ENCODE measurements at places on chromosomes 13 and 19.

GRCh38 chr13:107835339-107836018 is 379.9 kb downstream of the LIG4 start:
- no peak for DNase-seq

DNA sequence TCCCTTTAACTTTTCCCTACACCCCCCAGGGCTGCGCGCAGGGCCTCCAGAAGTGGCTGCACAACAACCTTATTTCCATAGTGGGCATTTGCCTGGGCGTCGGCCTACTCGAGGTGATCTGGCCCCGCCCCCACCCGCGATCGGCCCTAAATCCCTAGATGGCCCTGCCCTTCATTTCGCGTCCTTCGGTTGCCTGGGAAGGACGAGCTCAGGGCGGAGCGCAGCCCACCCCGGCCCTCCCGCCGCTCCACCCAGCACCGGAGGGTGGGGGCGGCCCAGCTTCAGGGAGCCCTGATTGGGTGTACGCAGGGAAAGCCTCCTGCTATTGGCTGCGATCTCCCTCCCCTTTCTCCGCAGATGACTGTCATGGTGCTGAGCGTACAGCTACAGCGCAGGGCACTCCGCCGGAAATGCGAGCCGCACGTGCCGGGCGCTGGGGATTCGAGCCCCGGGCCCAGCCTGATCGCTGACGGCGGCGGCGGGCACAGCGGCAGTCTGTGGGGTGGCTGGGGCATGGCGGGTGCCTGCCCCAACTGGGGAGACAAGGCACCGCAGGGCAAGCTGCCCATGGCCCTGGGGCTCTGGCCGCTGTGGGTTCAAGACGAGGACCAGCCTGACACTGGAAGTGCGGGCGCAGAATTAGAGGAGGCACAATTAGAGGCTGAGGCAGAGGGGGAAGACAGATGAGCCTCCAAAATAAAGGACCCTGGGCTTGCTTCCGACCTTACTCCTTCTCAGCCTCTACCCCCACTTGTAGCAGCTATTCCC is 4.3 kb downstream of the CD37 start:
- DNase-seq: no peak

GRCh38 chr13:59710996-59711701 is 452.6 kb downstream of the DIAPH3 start:
- DNase-seq: no peak

DNA sequence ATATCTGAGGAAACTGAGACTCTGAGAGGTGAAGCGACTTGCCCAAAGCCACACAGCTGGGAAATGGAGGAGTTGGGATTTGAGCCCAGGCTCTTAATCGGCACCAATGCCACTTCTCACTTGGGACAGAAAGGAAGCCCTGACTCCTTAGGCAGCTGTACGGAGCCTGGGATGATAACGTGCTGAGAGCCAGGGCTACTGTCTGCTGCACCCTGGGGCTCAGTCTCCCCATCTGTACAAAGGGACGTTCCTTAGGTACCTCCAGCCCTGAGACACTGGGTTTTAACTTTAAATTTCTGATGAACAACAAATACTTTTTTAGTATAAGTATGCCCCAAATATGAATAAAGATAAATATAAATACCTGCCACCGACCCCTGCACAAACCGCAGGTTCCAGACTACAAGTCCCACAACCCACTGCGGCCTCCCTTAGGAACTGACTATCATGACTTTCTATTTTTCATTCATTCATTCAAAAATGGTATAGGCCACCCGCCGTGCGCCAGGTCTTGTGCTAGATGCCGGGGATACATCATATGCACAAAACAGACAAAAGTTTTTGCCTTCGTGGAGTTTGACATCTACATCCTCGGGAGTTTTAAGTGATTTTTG is 776 bp upstream of the NCLN start:
- DNase-seq: no peak

DNA sequence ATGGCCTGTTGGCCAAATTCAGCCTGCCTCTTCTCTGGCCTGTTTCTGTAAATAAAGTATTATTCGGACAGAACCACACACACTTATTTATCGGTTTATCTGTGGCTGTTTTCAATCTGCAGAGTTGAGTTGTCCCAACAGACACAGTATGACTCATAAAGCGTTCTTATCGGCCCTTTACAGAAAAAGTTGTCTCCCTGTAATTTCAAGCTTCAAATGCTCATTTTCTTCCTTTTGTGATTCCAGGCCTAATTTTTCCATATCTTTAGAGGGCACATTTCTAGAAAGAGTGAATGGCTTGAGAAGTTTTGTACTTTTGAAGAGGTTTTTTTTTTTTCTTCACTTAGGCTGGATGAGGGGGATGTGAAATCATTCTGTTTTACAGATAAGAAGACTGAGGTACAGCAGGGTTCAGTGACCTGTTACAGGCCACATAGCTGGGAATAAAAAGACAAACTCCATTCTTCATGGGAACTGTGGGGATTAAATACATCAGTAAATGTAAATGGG is 440.9 kb downstream of the TSHZ3 start:
- DNase-seq: no peak

GRCh38 chr13:66195238-66195637 is 1034.9 kb downstream of the PCDH9 start:
- no peak for DNase-seq

- DNase-seq: no peak
These were observed 87.5 kb upstream of the KLF12 start for GRCh38 chr13:74221752-74222151.

DNA sequence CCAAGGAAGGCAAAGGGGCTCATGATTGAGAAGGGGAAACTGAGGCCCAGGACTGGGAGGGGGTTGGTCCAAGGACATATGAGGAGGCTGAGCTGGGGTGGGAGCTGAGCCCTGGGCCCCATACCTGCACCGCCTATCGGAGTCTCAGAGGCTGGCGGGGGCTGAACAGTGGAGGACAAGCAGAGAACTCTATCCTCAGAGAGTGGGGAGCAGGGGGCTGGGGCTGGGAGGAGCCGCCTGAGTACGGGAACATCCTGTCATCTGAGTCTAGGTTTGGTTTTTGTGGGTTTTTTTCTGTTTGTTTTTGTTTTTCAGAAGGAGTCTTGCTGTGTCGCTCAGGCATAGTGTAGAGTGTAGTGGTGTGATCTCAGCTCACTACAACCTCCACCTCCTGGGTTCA is 6.2 kb downstream of the ARRDC2 start:
- DNase-seq: no peak

- no peak for DNase-seq
These were observed 643.9 kb downstream of the TBC1D4 start for GRCh38 chr13:74838096-74838495.

DNA sequence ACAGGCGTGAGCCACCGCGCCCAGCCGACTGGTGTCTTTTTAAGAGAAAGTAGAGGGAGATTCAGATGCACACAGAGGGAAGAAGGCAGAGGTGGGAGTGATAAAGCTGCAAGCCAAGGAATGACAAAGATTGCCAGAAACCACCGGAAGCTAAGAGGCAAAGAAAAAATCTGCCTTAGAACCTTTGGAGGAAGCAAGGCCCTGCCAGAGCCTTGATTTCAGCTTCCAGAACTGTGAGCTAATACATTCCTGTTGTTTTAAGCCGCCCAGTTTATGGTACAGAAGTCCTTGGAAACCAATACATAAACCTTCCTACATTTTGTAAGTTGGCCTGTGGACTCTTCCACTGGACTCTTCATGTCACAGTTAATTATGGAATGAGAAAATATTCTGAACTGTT is 71.7 kb upstream of the SOX21 start:
- no peak for DNase-seq

GRCh38 chr19:6956573-6956972 is 64.7 kb downstream of the MBD3L2B start:
- no peak for DNase-seq

GRCh38 chr19:54189735-54190502 is 539 bp upstream of the MBOAT7 start:
- peak; percentile 100 for DNase-seq
